Activated CD8-positive, alpha-beta memory T cell treated with anti-CD3 and anti-CD28 coated beads for 4 hours (primary cell): ENCODE measurements at places on chromosomes 1 and 21.

DNA sequence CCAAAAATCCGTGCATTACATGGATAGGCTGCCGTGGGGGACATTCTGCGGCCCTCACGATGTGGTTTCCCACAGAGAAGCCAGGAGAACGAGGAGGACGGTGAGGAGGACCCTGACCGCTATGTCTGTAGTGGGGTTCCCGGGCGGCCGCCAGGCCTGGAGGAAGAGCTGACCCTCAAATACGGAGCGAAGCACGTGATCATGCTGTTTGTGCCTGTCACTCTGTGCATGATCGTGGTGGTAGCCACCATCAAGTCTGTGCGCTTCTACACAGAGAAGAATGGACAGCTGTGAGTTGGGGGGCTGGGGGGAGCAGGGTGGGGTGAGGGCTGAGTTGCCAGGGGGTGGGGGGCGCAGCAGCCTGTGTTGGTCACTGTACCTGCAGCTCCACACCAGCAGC is 13.2 kb downstream of the PSEN2 start:
- DNase-seq: no peak

- DNase-seq: no peak
Observed at GRCh38 chr1:216847397-216848036, 124.3 kb upstream of the ESRRG start.

GRCh38 chr1:78223417-78224215 is 177.8 kb downstream of the GIPC2 start:
- no peak for DNase-seq

- no peak for DNase-seq
Observed at GRCh38 chr1:40153073-40153770, 8.0 kb upstream of the RLF start.

- no peak for DNase-seq
Observed at GRCh38 chr1:53483656-53484055, 24.5 kb downstream of the DMRTB1 start.

DNA sequence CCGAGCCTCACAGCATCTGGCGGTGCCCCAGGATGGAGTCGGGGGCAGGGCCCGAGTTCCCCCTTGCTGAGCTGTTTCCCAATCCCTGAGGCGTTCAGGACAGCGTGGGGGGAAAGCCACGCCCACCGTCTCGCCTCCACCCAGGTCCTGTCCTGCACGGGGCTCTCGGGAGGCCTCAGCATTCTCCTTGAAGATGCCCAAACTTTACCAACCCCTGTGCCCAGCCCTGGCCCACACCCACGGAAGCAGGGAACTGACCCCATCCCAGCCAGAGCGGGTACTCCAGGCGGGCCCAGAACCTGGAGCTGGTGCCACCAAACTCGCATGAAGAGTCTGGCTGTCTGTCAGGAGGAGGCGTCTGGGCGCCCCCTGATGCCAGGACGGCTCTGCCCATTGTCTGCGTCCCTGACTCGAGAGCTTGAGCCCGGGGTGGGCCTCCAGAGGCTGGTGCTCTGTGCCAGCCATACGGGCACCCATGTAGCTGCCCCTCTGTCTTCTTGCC is 35.3 kb upstream of the POFUT2 start:
- no peak for DNase-seq

DNA sequence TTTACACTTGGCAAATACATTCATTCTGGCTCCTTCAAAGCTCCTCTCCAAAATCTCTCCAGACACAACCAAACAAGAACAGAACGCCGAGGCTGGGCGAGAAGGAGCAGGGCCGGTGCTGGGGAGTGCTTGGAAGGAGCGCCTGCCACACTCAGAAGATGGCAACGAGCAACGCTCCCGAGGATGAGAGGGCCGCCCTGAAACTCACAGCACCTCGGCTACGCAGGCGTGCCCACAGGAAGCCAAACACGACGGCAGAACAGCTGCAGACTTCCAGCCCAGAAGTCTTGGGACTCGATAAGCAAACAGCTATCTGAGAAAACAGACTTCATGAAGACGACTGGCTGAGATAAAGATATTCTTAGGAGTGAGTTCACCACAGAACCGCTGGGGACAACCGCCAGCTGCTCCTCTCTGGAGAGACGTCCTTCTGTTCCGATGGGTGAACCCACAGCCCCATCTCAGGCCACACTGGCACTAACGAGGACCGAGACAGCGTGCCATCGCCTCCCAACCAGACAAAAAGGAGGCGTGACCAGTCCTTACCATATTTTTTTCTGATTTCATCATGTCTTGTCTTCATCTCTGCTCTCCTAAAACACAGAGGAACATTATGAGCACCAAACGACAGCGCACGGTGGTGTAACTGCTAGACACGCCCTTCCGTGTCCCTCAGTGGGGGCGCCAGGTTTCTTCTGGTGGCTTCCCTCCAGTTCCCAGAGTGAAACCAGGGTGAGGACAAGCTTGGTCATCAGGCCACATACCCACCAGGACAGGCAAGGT is 18.6 kb downstream of the PTTG1IP start:
- no peak for DNase-seq

DNA sequence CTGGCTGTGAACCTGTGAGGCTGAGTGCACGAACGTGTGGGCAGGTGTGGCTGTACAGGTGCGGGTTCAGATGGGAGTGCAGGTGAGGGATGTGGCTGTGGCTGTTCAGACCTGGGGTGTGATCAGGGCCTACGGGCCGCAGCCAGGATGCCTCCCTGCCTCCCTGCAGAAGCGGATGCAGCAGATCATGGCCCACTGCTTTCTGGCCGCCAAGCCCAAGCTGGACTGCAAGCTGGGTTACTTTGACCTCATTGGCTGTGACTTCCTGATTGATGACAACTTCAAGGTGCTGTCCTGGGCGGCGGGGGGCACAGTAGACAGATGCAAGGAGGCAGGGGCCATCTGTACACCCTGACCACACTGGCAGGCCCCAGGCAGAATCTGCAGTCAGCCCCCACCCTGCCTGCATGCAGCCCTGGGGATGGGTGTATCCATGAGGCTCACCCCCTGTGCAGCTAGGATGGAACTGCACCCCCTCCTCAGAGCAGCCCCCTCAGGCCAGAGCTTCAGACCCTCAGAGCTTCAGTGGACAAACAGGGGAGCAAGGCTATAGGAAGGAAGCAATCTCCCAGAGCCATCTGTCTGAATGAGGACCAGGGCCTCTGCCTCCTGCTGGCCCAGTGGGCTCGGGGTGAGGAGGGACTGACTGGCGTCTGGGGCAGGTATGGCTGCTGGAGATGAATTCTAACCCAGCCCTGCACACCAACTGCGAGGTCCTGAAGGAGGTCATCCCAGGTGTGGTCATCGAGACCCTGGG is 9.8 kb downstream of the TNFRSF18 start:
- DNase-seq: no peak

GRCh38 chr1:18798946-18799345 is 60.5 kb downstream of the TAS1R2 start:
- no peak for DNase-seq

GRCh38 chr1:28632560-28632959 is 10.3 kb downstream of the TAF12 start:
- DNase-seq: no peak

- DNase-seq: no peak
Observed at GRCh38 chr1:167927046-167927754, 9.3 kb upstream of the DCAF6 start.

GRCh38 chr1:111924786-111925185 is 64.7 kb downstream of the KCND3 start:
- no peak for DNase-seq

DNA sequence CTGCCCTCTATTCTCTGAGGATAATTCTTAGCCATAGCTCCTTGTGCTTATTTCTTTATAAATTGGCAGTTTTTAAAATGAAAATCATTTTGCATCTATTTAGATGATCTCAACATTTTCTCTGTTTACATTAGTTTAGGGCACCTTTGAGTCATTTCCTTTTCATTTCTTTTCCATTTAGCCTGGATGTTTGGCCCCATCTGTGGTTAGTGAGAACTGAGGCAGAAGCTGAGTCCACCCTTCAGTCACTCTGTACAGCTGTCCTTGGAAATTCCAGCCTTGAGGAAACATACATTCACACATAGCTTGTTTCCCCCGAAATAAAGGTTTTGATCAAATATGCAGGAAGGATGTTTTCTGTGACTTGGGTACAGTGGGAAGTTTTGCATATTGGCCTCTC is 123.7 kb downstream of the NTNG1 start:
- DNase-seq: no peak

GRCh38 chr1:179757933-179758332 is 14.8 kb downstream of the FAM163A start:
- DNase-seq: no peak

GRCh38 chr1:6345009-6345408 is 48.6 kb downstream of the ACOT7 start:
- DNase-seq: no peak

GRCh38 chr1:17207966-17208418 is 3.1 kb downstream of the PADI1 start:
- DNase-seq: peak; percentile 25

- DNase-seq: no peak
Observed at GRCh38 chr1:73717976-73718375, 480.0 kb downstream of the LRRIQ3 start.

DNA sequence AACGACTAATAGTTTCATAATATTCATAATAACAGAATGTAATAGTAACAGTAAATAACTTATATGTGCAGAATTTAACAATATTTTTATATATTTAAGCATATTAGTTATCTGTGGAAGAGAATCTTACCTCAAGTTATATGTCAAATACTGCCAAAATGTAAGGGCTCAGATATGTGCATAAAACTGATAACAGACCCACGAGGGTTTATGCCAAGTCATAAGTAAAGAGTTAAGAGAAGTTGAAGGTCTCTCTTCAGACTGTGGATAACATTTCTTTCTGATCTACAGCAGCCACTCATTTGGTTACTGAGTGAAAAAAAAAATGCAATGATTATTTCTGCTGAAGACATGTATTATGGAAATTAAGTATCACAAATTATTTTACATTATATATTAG is 1167.8 kb upstream of the NCAM2 start:
- DNase-seq: no peak

- DNase-seq: no peak
Observed at GRCh38 chr1:182337736-182338571, 53.6 kb downstream of the GLUL start.

GRCh38 chr21:42736646-42737350 is 83.4 kb downstream of the PDE9A start:
- DNase-seq: no peak

DNA sequence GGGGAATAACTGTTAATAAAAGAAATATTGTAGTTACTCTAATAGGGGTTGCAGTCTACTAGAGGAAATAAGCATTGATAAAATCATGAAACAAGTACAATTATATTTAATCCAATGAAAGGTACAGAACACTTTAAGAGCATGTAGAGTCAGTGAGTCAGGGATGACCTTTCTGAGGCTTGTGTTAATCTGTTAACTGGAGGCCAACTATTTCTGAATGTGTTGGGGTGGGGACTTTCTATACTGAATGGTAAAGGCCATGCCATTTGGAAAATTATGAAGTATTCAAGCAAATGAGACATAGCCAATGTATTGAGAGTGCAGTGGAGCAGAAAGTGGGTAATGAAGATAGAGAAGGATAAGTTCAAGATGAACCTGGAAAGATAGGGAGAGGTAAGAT is 646.2 kb downstream of the ADGRL2 start:
- no peak for DNase-seq

GRCh38 chr1:206465951-206466350 is 4.3 kb upstream of the IKBKE start:
- no peak for DNase-seq

DNA sequence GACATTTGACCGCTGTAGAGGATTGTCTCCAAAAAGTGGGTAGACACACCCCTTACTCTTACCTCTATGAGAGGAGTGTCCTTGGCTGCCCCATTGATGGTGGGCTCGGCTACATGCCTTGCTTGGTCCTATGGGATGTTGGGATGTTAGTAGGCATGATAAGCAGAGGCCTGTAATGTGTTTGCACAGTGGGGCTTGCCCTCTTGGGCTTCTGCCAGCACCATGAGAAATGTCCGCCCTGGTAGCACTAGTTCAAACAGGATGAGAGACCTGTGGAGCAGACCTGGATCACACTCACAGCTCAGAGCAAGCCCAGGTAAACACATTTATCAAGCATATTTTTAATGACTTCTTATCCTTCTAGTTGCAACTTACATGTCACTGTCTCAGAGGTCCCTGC is 54.2 kb downstream of the SH3GLB1 start:
- no peak for DNase-seq

- no peak for DNase-seq
Observed at GRCh38 chr1:236165238-236165981, 23.1 kb downstream of the GPR137B start.

DNA sequence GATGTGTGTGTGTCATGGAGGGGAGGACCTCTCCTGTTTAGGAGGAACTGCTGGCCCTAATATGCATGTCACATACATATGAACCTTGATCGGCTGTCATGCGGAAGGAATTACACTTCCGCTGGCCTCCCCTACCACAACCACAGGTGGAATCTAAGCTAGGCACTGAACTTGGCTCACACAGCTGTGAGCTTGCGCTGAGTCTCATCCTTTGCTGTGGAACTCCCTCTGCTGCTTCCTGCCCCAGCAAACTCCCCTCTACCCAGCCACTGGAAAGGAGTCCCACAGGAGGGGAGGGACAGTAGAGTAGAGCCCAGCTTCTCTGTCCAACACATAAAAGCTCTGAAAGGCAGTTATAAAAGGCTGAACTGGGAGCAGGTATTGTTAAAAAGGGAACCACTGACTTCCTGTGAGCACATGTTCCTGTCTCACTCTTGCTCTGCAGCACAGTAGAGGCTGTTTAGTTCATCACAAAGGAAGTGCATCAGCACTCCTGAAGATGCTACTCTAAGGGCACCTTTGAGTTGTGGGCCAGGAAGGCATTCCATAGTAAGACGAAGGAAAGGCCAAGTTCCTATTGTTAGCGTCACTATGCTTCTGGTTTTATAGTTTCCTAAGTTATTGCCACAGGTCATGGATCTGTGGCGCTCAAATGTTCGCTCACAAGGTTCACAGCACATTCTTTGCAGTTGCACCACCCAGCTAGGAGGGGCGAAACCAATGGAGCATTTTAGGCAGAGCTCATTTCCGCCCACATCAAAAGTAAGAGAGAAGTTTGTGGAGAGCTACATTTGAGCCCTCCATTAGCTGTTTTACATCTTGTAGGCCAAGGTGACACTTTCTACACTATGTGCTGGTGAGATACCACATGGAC is 17.7 kb upstream of the PTPRC start:
- peak; percentile 47 for DNase-seq

DNA sequence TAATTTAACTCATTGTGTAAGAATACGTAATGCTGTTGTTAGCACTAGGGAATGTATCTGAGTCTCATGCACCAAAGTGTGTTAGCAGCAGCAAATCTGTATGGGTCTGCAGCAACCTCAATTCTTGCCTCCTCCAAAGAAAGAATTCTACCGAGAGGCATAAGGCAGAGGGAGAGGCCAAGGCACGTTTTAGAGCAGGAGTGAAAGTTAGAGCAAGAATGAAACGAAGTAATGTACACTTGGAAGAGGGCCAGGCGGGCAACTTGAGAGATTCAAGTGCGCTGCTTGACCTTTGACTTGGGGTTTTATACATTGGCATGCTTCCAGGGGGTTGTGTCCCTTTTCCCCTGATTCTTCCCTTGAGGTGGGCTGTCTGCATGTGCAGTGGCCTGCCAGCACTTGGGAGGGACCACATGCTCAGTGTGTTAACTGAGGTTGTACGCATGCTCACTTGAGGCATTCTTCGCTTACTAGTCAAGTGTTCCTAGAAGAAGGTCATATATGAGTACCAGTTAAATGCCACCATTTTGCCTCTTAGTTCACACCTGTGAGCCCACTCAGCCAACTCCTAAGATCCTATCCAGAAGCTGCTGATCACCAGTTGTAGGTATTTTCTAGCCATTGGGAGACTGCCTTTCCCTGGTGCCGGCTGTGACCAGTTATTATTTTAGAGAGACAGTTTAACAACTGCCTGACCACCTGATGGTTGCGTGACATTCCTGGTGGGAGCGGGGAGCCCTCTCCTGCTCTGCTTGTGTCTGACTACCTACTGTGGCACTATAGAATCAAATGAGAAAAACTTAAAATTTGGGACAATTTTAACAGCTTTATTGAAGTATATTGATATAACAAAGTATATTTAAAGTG is 2.7 kb upstream of the CNN3 start:
- DNase-seq: no peak
